Fibroblast of skin of left quadriceps (primary cell): ENCODE measurements at places on chromosomes 2 and 18.

DNA sequence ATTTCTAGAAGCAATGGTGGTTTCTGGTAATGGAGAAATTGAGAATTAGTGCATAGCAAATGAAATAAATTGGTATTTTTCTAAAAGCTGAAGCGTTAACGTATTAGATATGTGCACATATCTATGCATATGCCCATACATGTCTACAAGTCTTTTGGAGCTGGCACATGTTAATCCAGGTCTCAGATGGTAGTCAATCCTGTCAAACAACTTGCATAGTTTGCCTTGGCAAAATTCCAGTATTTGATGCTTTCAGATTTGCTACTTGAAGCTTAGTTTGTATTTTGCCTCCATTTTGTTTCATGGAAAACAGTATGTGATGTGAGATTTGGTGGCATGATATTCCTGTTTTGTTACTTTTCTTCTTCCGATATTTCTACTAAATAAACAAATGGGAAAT is 304.6 kb downstream of the PARD3B start:
- no peak for DNase-seq

DNA sequence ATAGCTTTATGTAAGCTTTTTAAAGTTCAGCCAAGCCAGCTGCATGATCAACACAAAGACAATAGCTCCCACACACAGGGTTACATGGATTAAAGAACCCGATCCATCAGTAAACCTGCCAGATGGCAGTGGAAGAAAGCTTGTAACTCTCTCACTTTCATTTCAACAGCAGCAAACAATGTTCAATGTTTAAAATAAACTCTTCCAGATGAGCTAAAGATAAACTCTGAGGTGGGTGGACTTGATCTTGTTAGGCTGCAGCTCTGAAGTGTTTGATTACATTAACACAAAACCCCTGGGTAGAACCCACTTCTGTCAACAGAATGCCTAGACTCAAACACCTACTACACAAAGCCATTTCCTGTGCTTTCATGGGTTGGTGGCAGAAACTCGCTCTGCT is 13.9 kb downstream of the RDH14 start:
- no peak for DNase-seq

GRCh38 chr18:36735130-36735529 is 93.7 kb downstream of the TPGS2 start:
- DNase-seq, result no peak

DNA sequence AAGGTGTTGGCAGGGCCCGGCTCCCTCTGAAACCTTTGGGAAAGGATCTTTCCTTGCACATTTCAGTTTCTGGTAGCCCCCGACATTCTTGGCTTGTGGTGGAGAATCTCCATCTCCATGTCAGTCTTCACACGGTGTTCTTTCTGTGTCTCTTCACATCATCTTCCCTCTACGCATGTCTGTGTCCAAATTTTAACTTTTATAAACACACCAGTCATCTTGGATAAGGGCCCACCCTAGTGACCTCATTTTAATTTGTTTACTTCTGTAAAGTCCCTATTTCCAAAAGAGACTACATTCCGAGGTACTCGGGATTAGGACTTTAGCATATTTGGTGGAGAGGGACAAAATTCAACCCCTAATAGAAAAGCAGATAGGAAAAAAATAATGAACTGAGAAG is 138.4 kb downstream of the GALNT3 start:
- DNase-seq, result no peak

DNA sequence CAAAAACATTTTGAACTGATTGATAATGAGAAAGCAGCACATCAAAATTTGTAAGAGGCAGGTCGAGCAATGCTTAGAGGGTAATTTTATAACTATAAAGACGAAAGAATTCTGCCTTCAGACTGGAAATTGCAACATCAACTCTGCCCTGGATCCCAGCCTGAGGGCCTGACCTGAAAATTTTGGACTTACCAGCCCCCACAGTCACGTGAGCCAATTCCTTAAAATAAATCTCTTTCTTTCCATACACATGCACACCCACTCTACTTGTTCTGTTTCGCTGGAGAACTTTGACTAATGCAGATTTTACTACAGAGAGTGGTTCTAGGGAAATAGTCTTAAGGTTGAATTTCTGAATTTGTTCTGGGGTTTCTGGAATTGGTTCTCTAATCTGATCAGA is 14.6 kb upstream of the ACOXL start:
- no peak for DNase-seq

DNA sequence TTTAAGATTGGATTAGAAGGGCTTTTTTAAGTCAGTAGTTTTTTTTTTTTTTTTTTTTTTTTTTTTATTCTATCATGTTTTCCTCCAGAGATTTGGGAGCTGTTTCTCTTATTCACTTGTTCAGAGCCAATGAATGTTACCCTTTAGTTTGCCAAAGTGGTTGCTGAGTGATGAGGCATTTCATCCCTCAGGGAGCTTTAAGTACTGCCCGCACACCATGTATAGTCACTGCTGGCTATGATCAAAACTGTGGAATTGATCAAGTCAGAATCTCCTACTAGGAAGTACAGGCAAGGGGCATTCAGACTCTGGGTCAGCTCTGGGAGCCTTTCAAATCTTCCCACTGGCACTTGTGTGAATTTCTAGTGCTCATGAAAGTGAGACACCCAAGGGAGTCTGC is 201.6 kb downstream of the IKZF2 start:
- DNase-seq, result no peak

GRCh38 chr2:65992198-65992554 is 442.7 kb upstream of the MEIS1 start:
- no peak for DNase-seq
